ENCODE measurements at places on chromosomes 3 and 15.

GRCh38 chr3:13890377-13891016 is 10.6 kb upstream of the WNT7A start:
- DNase-seq = peak; percentile 31

DNA sequence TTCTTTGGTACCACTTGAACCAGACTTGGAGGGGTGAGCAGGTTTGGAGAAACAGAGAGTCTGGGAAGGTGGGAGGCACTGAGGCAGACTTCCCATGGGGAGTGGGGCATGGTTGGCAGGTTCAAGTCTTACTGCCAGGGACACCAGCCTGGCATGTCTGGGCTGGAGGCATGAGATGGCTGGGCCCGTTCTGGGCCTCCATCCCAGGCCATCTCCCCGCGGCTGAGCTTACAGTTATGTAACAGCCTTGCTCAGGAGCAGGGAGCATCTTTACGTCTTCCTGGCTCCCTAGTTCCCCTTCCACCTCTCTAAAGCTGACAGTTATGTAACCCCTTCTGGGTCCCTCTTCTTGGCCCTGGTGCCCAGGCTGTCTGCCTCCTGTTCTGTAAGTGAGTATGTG is 12.4 kb downstream of the VIPR1 start:
- DNase-seq = no peak

DNA sequence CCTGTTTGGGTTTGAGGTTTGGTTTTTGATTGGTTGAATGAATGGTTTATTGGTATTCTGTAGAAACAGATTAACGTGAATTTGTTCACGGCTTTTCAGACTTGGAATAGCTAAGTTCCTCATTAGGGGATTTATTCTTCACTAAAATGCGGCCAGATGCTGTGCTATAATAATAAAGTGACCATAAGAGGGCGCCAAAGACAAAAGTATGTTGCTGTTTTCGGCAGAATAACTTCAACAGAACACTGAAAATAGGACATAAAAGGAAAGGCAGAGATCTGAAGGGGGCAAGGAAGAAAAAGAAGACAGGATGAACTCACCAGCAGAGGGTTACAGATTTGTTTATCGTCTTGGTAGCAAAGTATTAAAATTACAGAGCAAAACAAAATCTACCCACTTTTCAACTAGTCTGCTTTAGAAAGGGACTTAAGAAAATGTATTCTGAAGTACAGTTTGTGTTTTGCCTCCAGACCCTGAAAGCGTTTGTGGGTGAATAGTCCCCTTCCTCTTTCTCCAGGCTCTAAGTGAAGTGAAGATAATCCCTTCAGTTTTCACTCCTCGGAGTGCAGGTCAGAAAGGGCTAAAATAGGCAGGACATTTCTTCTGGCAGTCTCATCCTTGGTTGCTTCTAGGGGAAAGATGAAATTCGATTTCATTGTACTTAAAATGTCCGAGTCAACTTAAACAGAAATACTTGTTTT is 147.6 kb downstream of the IL20RB start:
- peak; percentile 9 for DNase-seq

- DNase-seq = no peak
Observed at GRCh38 chr3:147218965-147219364, 187.4 kb downstream of the ZIC4 start.

DNA sequence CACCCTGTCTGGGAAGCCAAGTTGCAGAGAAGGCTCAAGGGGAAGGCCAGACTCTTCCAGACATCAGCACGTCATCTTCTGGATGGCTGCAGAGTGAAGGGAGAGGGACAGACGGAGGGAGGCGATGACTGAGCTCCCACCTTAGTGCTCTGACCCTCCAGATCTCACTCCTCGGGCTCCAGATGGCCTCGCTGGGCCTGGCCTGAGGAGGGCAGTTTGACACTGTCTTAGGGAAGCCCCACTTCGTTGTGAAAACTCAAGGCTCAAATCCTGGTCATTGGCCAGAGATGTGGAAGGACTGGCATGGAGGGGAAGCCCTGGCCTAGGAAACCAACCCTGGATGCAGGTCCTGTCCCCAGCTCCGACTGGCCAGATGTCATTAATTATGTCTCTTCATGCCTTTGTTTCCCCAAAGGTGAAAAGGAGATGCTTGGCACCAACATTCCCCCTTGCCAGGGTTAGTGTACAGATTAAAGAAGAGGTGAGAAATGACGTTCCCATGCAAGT is 70.4 kb downstream of the ADCY5 start:
- DNase-seq = no peak

DNA sequence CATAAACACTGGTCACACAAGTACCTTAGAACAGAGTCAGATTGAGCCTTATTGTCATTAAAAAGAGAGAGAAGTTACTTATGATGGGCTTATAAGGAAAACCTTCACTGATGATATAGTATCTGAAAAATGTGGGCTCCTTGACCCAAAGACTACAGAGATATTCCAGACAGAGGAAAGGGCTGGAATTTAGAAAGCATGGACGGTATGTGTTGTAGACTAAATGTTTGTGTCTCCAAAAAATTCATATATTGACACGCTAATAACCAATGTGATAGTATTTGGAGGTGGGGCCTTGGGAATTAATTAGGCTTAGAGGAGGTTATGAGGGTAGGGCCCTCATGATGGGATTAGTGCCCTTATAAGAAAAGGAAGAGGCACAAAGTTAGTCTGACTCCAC is 61.0 kb upstream of the DAZL start:
- no peak for DNase-seq

DNA sequence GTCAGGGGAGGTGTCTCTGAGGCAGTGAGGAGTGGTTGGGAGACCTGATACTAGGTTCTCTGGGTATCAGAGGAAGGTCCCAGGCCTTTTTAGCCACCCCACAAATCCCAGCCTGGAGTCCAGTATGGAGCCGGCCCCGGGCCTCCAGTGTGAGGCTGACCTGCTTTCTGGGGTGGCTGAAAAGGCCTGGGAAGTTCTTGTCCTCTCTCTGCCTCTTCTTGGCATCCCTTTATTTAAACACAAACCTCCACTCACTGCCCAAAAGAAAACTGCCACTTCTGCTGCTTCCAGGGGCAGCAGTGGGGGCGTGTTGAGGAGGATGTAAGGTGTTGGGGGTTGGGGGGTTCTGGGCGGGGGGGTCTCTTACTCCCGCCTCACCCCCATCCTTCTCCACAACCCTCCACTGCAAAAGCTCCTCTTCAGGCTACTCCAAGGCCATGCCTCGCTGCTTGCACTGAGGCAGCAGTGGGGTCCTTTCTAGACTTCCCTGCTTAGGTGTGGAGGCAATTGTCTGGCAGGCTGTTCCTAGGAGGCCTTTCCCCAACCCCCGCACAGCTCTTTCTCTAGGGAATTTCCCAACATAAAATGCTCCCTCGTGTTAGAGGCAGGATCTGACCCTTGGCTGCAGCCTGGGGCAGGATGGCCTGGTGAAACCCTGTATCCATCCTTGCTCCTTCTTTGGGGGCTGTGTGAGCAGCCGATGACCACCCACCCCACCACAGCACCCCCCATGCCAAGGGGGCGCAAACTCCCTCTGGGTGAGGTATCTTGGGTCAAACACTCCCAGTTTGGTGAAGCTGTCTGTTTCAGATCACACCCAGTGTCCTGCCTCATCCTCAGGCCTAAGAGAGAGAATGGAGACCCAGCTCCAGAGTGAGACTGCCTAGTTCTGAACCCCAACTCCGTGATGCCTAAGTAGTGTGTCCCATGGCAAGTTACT is 12.1 kb upstream of the RAD18 start:
- no peak for DNase-seq

GRCh38 chr3:177525987-177526712 is 328.9 kb upstream of the TBL1XR1 start:
- DNase-seq = no peak

GRCh38 chr3:66441129-66441528 is 59.7 kb downstream of the LRIG1 start:
- DNase-seq = no peak

DNA sequence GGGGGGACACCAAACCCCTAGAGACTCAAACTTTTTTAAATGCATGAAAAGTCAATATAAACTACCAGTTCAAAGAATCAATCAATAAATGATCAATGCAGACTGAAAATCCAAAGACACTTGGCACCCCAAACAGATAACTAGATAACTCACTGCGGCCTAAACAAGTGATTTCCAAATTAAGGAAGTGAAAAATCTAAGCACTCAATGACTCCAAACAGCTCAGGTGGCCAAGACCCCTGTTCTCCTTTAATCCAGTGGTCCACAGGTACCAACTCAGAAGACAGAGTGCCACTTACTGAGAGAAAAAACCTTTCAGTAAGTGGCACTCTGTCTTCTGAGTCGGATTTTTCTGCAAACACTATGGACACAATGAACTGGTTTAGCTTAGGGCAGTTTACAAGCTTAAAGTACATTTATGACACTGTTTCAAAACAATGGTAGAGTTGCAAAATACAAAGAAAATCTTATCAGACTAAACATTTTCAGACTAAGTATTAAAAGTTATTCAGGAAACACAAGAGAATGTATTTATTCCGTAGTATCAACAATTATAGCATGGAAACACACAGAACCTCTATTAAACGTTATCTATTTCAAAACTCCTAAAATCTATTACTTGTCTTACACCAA is 4.7 kb downstream of the DLG1 start:
- no peak for DNase-seq

- DNase-seq = no peak
Observed at GRCh38 chr15:35211240-35211902, 126.3 kb upstream of the NANOGP8 start.

GRCh38 chr3:73569246-73569760 is 55.4 kb downstream of the PDZRN3 start:
- DNase-seq = no peak

GRCh38 chr3:101857301-101857741 is 8.0 kb downstream of the NFKBIZ start:
- DNase-seq = no peak

- DNase-seq = peak; percentile 38
Observed at GRCh38 chr3:45034612-45035252, 8.6 kb downstream of the CLEC3B start.

- DNase-seq = no peak
Observed at GRCh38 chr3:114552527-114552812, 258.6 kb downstream of the TIGIT start.

GRCh38 chr15:98931004-98931403 is 76.6 kb downstream of the PGPEP1L start:
- no peak for DNase-seq

- DNase-seq = no peak
Observed at GRCh38 chr3:21216598-21216997, 534.4 kb downstream of the ZNF385D start.

- DNase-seq = peak; percentile 42
Observed at GRCh38 chr3:106007512-106007911, 138.7 kb upstream of the CBLB start.
